Fibroblast of villous mesenchyme (primary cell): ENCODE measurements at places on chromosomes 4 and X. TPM values are rescaled to one million over a fixed set of nuclear protein-coding genes. Genes with fewer than 3 reads are reported as not detected.

DNA sequence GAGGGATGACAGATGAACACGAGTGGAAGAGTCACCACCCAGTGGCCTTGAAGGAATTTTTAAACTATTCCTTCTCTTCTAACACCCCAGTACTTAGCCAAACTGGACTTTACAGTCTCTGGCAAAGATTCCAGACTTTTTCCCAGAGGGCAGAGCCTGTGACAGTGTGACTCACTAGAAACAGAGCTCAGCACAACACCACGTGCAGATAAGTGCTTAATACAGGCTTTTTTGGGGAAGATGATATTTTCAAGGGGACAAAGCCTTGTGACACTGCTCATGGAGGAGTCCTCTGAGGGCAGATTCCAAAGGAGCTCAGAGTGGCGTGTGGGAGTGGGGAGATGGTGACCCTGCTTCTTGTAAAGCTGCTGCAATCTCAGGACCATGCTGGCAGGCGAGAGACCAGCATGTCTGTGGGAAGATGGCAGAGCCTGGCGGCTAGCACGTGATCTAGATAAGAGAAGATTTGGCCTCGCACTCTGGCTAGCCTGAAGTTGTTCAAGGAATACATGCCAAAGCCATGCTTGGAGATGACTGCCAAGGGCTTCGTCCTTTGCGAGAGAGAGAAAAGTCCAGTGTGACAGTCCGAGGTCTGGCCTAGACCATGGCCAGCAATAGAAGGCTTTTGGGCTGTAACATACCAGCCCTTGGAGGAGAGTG is 2.4 kb downstream of the RAB33A start:
- peak; percentile 90 for DNase-seq

DNA sequence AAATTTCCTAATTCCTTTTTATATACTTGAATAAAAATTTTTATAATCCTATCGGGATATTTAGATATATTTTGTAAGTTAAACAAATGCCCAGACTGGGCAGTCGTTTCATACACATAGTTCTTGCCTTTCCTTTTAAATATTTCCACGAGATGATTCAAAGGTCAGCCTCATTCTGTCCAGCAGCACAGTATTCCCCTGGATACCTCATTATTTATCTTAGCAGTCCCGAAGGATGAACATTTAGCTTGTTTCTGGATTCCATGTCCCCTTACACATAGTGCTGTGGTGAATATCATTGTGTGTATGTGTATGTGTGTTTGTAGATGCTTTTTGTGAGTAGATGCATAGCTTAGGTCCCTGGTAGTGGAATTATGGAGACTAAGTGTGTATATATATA is 38.3 kb downstream of the RAPGEF2 start:
- no peak for DNase-seq

- no peak for DNase-seq
Measured at GRCh38 chr4:138500869-138501268, 258.7 kb upstream of the SLC7A11 start.

GRCh38 chr4:155889031-155889793 is 14.3 kb upstream of the TDO2 start:
- DNase-seq = peak; percentile 89

- no peak for DNase-seq
Measured at GRCh38 chrX:132263127-132263526, 43.9 kb upstream of the RAP2C start.

- DNase-seq = no peak
Measured at GRCh38 chr4:3305610-3306371, 13.0 kb downstream of the RGS12 start.

DNA sequence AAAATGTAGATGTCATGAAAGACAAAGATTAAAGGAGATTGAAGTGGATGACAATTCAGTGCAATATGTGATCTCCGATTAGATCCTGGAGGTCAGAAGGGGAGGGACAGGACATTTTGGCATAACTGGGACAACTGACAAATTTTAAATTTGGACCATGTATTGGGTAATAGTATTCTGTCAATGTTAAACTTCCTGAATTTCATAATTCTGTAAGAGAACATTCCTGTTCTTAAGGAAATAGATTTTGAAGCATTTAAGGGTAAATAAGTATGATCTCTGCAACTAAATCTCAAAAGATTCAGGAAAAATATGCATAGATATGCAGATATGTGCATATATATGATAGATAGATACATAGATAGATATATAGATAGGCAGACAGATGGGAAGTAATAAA is 11.0 kb downstream of the ODAPH start:
- DNase-seq = no peak

DNA sequence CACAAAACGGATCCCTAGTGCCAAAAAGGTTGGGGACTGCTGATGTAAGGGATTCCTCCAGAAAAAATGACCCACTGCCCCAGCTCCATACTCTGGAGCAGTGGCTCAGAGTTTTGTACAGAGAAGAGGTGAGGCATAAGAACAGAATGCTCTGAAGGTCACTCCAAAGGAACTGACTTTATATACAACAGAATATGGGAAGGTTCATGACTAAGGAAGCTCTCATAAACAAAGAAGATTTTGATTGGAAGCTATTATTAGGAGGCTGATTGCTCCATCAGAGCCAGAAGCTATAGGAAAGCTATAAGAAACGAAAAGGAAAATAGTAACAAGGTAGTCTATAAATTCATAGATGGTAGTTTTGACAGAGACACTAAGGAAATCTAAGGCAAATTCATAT is 203.1 kb downstream of the SLC7A11 start:
- DNase-seq = peak; percentile 62

GRCh38 chr4:144647095-144647561 is 1.2 kb downstream of the HHIP start:
- DNase-seq = peak; percentile 10

DNA sequence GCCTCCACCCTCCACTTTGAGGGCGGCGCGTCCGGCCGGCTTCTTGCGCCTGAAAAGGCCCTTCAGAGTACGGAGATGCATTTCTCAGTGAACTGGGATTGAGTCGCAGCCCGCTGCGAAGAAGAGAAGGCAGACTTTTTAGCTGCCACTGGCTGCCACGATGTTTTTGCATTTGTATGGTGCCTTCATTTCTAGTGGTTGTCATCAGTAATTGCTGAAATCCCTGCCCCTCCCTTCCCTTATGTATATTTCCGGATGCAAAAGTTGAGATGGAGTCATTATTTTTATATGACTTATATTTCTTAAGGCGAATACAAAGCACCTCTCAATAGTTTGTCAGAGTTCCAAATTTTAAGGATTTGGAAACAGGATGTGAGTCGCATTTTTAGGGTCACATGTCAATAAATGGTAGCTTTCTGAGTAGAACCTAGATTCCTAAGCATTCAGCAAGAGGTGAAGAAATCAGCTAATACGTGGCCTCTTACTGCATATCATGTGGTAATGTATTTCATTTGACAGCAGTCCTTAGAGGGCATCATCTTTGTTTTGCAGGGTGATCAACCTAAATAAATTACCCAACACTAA is 658 bp downstream of the ATP6AP2 start:
- DNase-seq = peak; percentile 48

GRCh38 chr4:31291238-31291637 is 571.1 kb downstream of the PCDH7 start:
- DNase-seq = no peak

DNA sequence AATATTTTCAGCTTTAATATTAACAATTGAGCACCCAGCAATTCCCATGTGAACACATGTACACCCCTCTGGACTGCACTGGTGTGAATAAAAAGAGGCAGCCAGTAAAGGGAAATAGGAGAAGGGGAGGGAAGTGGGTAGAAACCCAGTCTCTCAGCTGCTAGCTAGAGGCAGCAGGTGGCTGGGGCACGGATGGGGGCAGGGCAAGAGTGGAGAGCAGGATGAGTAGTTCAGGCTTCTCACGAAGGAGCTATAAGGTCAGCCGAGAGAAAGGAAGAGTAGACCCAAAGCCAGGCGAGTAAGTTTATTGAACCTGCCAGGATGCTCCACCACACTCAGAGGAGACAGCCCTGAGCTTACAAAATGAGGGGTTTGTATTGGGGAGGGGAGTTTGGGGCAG is 184.8 kb upstream of the MTMR8 start:
- DNase-seq = no peak

CDKL2 gene
- total RNA-seq = 0.32 and 1.3 TPM in 2 replicates

TLR10 gene
- not detected in 2 replicates for total RNA-seq

UTP14A gene
- total RNA-seq = 16.1 and 16.4 TPM in 2 replicates

FOXP3 gene
- total RNA-seq = under 0.01 TPM in 1 of 2 replicates, not detected in the other

TRPC3 gene
- total RNA-seq = 0.97 and 1.3 TPM in 2 replicates

MSX1 gene
- total RNA-seq = 3.2 and 4.3 TPM in 2 replicates
